ENCODE measurements at places on chromosomes 2 and 18. TPM values are rescaled to one million over a fixed set of nuclear protein-coding genes. Genes with fewer than 3 reads are reported as not detected.

- DNase-seq: peak; percentile 53
Observed at GRCh38 chr2:235494716-235495372, 1.0 kb downstream of the AGAP1 start.

DNA sequence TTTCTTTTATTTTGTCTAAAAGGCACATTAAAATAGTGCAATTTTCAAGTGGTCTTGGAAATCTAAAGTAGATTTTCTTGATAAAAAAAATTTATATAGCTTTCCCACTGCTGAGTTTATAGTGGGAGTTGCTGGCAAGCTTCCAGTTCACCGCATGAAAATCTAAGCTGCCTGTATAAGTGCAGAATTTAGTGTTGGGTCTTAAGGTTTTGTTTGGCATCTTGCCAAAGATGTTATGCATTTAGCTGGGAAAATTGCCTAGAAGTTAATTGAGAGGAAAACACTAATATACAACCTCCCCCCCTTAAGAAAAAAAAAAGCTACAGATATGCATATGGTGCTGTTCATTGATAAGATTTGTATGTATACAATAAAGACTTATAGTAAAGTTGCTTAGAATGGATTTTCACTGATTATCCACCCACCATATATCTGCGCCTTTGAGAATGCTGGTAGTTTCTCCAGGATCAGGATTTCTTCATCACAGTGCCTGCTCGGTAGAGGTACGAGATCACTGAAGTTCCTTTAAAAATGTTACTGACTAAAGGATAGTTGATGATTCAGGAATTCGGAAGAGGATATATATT, 803.2 kb upstream of the POU3F3 start:
- DNase-seq: no peak

- DNase-seq: no peak
Observed at GRCh38 chr18:40296717-40297413, 1658.2 kb upstream of the PIK3C3 start.

GRCh38 chr2:4765787-4766530, 926.2 kb upstream of the SOX11 start:
- DNase-seq: no peak

- DNase-seq: no peak
Observed at GRCh38 chr2:238785528-238785860, 62.4 kb upstream of the TWIST2 start.

The TUBA4B gene
- total RNA-seq: not detected

The TDRD15 gene
- total RNA-seq: not detected

DNA sequence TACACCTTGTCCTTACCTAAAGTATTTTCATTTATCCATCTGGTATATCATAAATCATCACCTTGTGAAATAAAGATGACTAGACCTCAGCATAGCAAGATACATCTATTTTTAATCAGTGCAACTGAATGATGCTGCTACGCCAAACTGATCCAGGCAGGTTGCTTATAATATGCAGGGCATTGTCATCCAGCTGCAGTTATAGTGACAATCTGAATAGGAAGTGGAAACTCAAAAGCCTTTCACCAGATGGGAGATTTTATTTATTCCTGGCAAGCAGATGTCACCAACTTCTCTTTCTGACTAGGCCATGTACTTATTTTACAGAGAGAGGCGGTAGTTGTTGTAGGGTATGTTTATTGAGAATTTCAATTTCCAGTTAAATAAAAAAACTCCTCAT, 747.3 kb downstream of the ADCYAP1 start:
- no peak for DNase-seq

The KCNF1 gene
- total RNA-seq: not detected

All from RPMI7951 (cell line).